ENCODE measurements at places on chromosomes 13 and 19.

DNA sequence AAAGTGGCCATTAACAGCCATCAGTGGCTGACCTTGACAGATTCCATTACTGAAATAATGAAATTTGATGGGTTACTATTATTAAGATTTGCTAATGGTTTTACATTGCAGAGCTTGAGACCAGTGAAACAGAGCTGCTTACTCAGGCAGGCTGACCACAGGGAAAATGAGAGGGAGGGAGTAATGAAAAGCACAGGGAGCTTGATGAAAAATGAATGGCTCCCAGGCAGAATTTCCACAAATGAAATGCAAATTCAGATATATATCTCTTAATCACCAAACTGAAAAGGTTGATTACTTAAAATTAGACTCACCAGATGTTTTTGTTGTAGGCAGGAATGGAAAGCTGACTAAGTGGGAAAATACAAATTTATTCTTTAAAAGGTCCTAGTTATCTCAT lies 36.1 kb downstream of the HTR2A start:
- DNase-seq, result no peak

GRCh38 chr13:39370554-39370953 lies 232.4 kb downstream of the LHFPL6 start:
- DNase-seq, result no peak

DNA sequence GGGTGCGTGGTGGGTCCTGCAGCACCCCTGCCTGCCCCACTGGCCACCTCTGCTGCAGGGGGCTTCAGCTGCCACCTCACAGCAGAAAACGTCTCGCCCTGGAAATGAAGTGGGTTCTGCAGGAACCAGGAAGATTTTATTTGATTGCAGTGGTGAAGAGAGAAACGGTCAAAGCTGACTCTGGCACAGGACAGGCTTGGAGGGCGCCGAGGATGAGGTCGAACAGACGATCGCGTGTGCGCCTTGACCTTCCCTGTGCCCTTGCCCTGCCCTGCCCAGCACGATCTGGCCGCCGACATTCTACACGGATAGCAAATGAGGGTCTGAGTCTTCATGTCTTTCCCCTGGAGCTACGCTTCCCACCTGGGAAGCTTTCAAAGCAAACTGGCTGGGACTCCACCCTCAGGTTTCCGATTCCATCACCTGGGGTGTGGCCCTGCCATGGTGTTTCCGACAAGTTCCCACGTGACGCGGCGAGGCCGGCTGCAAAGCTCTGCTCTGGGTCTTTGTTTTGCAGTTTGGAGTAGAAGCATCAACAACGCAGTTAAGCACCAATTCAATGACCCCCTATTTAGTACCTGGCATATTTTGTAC lies 50.3 kb upstream of the TUBGCP3 start:
- DNase-seq, result peak; percentile 31

- DNase-seq, result no peak
These were observed 30.1 kb downstream of the RDH8 start for GRCh38 chr19:10043286-10043927.

GRCh38 chr13:23817830-23818229 lies 71.4 kb downstream of the MIPEP start:
- no peak for DNase-seq

DNA sequence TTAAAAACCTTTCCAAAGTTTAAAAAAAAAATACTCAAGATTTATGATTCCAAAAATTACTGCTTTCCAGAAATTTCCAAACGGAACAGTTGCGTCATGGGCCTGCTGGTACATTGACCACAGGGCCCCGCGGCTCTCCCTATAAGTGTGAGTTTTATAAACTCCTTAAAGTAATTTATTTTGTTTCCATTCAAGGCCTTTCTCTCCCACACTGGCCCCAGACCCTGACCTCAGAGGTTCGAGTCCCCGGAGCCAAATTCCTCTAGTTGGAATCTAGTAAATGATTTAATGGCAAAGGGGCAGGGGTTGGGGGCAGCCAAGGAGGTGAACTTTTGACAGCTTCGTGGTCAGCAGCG lies 97.5 kb downstream of the INSR start:
- no peak for DNase-seq

GRCh38 chr13:33145667-33146066 lies 129.4 kb downstream of the KL start:
- no peak for DNase-seq

DNA sequence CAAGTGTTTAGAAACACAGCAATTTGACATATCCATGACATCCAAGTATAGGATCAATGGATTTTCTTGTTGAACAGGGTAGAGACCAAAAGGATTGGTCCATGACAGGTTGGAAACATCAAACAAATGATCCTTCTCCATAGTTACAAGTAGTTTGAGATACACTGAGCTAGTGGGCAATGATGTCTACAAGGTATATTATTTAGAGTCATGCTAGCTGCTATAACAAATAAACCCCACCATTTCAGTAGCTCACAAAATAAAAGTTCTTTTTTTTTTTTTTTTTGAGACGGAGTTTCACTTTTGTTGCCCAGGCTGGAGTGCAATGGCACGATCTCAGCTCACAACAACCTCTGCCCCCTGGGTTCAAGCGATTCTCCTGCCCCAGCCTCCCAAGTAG lies 4.9 kb upstream of the HAUS5 start:
- DNase-seq, result no peak

- DNase-seq, result peak; percentile 87
These were observed 515 bp downstream of the UFM1 start for GRCh38 chr13:38350114-38350617.

- DNase-seq, result no peak
These were observed 474.2 kb downstream of the KLF5 start for GRCh38 chr13:73532987-73533510.

- DNase-seq, result peak; percentile 49
These were observed 38.6 kb upstream of the SEMA6B start for GRCh38 chr19:4597975-4598671.

DNA sequence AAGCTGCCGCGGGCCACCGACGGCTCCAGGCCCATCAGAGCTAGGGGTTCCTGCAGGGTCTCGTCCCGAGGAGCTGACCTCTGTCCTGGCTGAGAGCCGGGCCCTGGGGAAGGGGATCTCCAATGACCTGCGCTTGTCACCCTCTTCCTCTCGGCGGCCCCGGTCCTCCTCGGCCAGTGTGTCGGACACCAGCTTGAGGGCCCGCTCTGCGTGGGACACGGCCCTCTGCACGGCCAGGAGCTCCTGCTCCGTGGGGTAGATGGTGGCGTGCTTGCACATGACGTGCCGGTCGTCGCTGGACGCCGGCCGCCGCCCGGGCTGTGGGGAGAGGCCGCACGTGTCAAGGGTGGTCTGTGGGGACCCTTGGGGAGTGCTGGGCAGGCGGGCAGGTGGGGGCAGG lies 32.7 kb upstream of the MATK start:
- no peak for DNase-seq
